SK-N-SH (cell line): ENCODE measurements at places on chromosomes 3 and 15.

DNA sequence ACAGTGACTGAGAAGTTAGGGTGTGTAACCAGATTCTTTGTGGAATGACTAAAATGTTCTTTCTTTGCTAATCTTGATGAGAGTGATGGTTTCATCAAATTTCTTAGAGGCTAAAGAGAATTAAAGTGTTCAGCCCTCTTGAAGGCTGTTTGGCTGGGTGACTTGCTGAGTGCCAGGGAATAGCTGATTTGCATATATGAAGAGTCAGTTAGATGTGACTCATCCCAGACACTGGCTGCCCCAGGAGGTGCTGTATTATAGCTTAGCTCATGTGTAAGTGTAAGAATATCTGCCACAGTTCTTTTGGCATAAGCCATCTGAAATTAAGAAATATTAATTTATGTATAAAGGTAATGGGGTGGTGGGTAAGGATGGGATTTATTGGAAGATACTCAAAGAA, 535.1 kb downstream of the NLGN1 start:
- no peak for DNase-seq
- no peaks in the 10 kb centered on the region for H3K36me3 ChIP-seq
- no peaks in the 10 kb centered on the region for H3K4me1 ChIP-seq
- no peak overlapping the region for H3K4me3 ChIP-seq
- no peaks in the 10 kb centered on the region for H3K27me3 ChIP-seq
- H3K27ac ChIP-seq: no peak overlapping the region

- no peaks in the 10 kb centered on the region; the same call in 1 of the 2 replicates for H3K4me1 ChIP-seq
- no peak for DNase-seq
- H3K27ac ChIP-seq: no peak overlapping the region
Measured at GRCh38 chr3:5218815-5219214, 31.3 kb downstream of the EDEM1 start.

GRCh38 chr3:126552688-126553283, 5.9 kb downstream of the C3orf22 start:
- H3K36me3 ChIP-seq: no peaks in the 10 kb centered on the region
- no peaks in the 10 kb centered on the region for H3K27me3 ChIP-seq
- DNase-seq: peak; percentile 40

DNA sequence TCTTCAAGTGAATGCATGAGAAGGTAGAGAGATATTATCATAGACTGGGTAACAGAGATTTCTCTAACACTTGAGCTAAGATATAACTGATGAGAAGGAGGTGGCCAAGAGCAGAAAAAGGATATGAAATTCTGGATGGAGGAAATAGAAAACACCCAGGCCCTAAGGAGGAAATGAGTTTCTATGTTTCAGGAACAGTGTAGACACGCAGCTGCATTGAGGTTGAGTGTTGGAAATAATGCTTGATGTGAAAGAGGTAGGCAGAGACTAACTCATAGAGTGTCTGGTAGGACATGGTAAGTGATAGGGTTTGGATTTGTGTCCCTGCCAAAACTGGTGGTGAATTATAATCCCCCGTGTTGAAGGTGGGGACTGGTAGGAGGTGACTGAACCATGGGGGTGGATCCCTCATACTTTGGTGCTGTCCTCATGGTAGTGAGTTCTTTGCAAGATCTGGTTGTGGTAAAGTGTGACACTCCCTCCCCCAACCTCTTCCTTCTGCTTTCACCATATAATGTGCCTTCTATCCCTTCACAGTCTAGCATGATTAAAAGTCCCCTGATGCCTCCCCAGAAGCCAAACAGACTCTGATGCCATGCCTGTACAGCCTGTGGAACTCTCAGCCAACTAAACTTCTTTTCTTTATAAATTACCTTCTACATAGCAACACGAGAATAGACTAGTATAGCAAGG, 787.3 kb downstream of the EDEM1 start:
- no peak overlapping the region for H3K27ac ChIP-seq
- H3K36me3 ChIP-seq: no peaks in the 10 kb centered on the region
- no peaks in the 10 kb centered on the region for H3K27me3 ChIP-seq
- no peak overlapping the region for H3K4me3 ChIP-seq
- no peak for DNase-seq

GRCh38 chr3:55771503-55771902, 284.4 kb upstream of the WNT5A start:
- no peak overlapping the region for H3K4me3 ChIP-seq
- no peaks in the 10 kb centered on the region for H3K36me3 ChIP-seq
- DNase-seq: no peak

DNA sequence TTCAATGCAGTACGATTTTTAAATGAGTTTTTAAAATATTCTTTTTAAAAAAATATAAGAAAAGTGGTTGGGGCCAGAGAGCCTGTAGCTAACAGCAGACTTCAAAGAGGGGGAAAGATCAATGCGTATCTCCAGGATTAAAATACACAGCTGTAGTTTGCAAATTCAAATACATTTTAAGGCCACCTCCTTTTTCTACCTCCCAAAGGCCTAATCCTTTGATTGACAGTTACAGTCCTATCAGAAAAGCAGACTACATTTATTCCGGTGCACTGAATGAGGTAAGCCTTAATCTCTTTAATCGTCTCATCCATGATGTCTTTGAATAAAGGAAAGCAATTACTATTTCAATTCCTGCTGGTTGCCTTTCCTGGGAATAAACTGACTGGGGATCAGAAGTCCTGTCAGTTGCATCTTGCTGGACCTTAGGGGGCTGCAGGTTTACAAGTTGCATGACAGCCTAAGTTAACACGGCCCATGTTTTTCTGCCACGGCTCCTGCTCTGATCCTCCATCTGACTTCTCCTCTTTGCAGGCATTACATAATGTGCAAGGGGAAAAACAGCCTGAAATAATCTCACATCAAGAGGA, 51.7 kb downstream of the CADPS start:
- H3K4me3 ChIP-seq: no peak overlapping the region
- no peaks in the 10 kb centered on the region for H3K27me3 ChIP-seq
- H3K36me3 ChIP-seq: no peaks in the 10 kb centered on the region
- H3K4me1 ChIP-seq: no peaks in the 10 kb centered on the region
- DNase-seq: no peak

DNA sequence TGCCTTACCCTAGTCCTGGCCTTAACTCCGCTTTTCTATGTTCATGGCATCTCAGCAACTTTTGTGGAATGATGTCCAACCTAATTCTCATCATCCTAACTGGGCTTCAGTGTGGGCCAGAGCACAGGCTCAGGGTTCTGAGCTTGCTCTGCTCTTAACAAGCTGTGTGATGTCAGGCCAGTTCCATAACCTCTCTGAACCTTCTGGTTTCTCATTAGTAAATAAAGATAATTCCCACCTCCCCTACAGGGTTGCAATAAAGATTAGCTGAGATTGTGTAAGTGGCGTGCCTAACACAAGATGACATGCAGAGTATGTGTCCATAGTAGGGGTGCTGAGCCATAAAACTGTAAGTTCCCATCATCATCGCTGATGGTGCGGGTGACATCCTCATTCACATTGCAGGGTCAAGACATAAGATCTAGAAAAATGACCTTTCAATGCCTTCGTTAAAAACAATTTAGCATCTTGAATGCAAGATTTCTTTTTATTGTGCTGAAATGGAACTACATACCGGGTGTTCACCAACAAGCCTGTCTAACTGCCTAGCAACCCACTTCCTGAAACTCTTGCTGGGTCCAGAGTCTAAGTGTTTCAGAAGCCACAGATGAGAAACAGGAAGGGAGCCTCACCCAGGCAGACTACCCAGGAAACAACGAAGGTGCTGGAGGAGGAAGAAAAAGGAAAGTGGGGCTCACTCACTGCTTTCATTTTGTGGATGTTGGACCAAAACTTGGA, 36.2 kb downstream of the CDCP1 start:
- peaks cover 14% of the 10 kb centered on the region; the same call in 1 of the 2 replicates for H3K4me1 ChIP-seq
- no peak overlapping the region for H3K4me3 ChIP-seq
- no peak overlapping the region for H3K27ac ChIP-seq
- DNase-seq: no peak

GRCh38 chr3:71048948-71049347, 534.6 kb downstream of the FOXP1 start:
- no peak overlapping the region for H3K4me3 ChIP-seq

DNA sequence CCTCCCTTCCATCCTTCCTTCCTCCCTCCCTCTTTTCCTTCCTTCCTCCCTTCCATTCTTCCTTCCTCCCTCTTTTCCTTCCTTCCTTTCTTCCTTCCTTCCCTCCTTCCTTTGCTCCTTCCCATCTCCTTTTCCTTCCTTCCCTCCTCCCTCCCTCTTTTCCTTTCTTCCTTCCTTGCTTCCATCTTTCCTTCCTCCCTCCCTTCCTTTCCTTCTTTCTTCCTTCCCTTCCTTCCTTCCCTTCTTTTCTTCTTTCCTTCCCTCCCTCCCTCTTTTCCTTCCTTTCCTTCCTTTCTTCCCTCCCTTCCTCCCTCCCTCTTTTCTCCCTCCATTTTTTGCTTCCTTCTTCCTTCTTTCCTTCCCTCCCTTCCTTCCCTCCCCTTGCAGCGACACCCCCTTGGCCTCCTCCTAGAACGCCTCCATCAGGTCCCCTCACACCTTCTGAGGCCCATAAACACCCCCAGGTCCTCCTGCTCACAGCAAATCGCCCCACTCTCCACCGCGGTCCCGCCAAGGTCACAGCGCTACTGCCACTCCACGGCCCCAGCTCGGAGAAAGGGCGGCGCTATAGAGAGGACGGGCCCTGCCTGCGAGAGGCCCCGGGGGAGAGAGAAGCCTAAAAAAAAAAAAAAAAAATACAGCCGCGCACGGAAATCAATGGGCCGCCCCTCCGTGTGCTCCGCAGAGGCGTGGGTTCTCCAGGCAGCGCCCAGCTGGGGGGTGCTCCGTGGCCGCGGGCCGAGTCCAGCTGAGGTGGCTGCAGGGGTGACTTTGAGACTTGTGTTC, 328.2 kb downstream of the OCA2 start:
- H3K27ac ChIP-seq: no peak overlapping the region
- no peak for DNase-seq
- H3K4me1 ChIP-seq: no peaks in the 10 kb centered on the region
- no peak overlapping the region for H3K4me3 ChIP-seq
- no peaks in the 10 kb centered on the region for H3K27me3 ChIP-seq

DNA sequence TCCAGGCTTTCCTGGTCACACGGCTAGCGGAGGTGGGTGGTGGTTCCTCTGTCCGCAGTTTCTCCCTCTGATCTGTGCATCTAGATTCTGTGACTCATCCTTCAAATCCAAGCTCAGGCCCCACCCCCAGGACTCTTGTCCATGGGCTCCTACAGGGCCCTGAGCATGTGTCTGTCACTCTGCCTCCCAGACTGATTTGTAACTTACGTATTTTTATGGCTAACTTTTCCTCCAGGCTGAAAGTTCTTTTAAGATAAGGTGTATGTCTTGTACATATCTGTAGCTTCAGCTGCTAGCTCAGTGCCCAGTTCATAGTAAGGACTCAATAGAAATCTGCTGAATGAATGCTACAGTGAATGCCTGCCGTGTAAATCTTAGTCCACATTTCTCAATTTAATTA, 8.0 kb downstream of the ESYT3 start:
- peak overlapping the region; percentile 24; the same call in 1 of the 2 replicates for H3K27ac ChIP-seq
- H3K36me3 ChIP-seq: no peaks in the 10 kb centered on the region
- no peak overlapping the region for H3K4me3 ChIP-seq
- no peaks in the 10 kb centered on the region; the same call in none of the 2 replicates for H3K4me1 ChIP-seq
- no peak for DNase-seq
- H3K27me3 ChIP-seq: no peaks in the 10 kb centered on the region

- H3K4me1 ChIP-seq: peaks cover 2% of the 10 kb centered on the region
- no peaks in the 10 kb centered on the region for H3K36me3 ChIP-seq
- DNase-seq: no peak
- peaks cover 27% of the 10 kb centered on the region for H3K27me3 ChIP-seq
- no peak overlapping the region for H3K27ac ChIP-seq
Measured at GRCh38 chr3:77038930-77039605, 831 bp upstream of the ROBO2 start.

DNA sequence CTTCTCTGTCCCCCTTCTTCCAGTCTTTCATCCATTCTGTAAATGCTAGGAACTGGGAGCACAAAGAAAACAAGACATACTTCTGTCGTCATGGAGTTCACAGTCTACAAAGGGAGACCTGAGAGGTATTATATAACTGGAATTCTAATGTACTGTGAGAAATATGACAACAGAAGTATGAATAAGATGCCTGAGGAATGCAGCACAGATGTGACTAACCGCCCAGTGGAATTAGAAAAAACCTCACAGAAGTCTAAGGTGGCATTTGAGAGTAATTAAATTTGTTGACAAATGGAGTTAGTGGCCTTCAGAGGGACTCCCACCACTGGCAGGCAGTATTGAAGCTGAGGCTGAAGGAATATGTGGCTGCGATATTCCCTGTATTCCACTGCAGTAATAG, 168.5 kb upstream of the FAM3D start:
- no peaks in the 10 kb centered on the region for H3K27me3 ChIP-seq
- no peak for DNase-seq
- H3K36me3 ChIP-seq: no peaks in the 10 kb centered on the region
- peak overlapping the region; percentile 23; the same call in 1 of the 2 replicates for H3K27ac ChIP-seq
- no peak overlapping the region for H3K4me3 ChIP-seq
- H3K4me1 ChIP-seq: no peaks in the 10 kb centered on the region

GRCh38 chr3:164507886-164508285, 570.4 kb downstream of the SI start:
- no peaks in the 10 kb centered on the region for H3K27me3 ChIP-seq
- H3K36me3 ChIP-seq: no peaks in the 10 kb centered on the region
- no peak overlapping the region for H3K27ac ChIP-seq
- no peak for DNase-seq
- H3K4me3 ChIP-seq: no peak overlapping the region
- H3K4me1 ChIP-seq: no peaks in the 10 kb centered on the region

- no peak overlapping the region for H3K27ac ChIP-seq
- H3K27me3 ChIP-seq: no peaks in the 10 kb centered on the region
- H3K4me1 ChIP-seq: no peaks in the 10 kb centered on the region
- H3K4me3 ChIP-seq: no peak overlapping the region
- H3K36me3 ChIP-seq: no peaks in the 10 kb centered on the region
Measured at GRCh38 chr3:139473155-139473771, 3.1 kb downstream of the RBP2 start.

DNA sequence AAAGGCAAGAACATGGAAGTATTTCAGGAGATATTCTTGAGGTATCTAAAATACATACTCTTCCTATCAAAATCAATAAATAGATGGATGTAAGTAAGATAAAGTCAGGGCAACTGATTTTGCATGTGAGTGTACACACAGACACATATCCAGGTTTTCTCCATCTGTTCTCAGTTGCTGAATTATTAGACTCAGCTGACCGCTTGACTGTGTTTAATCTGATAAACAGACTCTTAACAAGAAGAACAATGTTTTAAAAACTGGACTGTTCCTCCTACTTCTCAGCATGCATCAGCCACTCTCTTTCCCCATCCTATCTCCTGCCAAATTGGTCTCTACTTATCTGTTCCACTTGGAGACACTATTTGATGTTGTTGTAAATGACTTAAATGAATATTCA, 73.5 kb downstream of the GOLGA8G start:
- DNase-seq: peak; percentile 33
- H3K4me1 ChIP-seq: peaks cover 15% of the 10 kb centered on the region
- no peak overlapping the region for H3K4me3 ChIP-seq
- no peak overlapping the region for H3K27ac ChIP-seq
- peaks cover 22% of the 10 kb centered on the region for H3K27me3 ChIP-seq

GRCh38 chr3:130907966-130908365, 14.1 kb downstream of the ATP2C1 start:
- peaks cover 4% of the 10 kb centered on the region for H3K4me1 ChIP-seq
- no peaks in the 10 kb centered on the region for H3K36me3 ChIP-seq
- no peak overlapping the region for H3K4me3 ChIP-seq
- H3K27ac ChIP-seq: no peak overlapping the region
- H3K27me3 ChIP-seq: no peaks in the 10 kb centered on the region
- DNase-seq: no peak
